Stimulated activated effector memory CD8-positive, alpha-beta T cell treated with anti-CD3 and anti-CD28 coated beads, Interleukin-12 subunit alpha, Interleukin-12 subunit beta, amount 100 ng/mL, for 72 hours (primary cell): ENCODE measurements at places on chromosomes 5 and 9.
A peak's percentile ranks its signal among the peaks of the same experiment; 100 is the strongest.

GRCh38 chr5:33494466-33494865 lies 53.7 kb downstream of the TARS1 start:
- DNase-seq = no peak

- no peak for DNase-seq
These were observed 183.9 kb downstream of the C9orf50 start for GRCh38 chr9:129436751-129437625.

DNA sequence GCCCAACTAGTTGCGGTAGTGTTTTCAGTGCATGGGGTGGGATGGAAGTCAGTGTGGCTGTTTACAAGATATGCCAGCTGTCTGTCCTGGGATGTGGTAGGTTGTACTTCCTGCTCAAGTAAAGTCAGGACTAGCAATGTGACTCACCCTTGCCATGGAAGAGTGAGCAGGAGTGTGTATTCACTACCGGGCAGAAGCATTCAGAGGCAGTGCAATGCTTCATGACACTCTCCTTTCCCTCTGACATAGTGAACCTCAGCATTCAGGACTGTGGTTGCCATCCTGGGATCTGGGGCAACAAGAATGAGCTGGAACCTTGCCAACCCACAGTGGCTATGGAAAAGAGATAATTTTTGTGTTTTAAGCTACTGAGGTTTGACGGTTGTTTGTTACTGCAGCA lies 68.9 kb downstream of the BOD1 start:
- no peak for DNase-seq

- DNase-seq = no peak
These were observed 1236.0 kb downstream of the MAT2B start for GRCh38 chr5:164741376-164741775.

DNA sequence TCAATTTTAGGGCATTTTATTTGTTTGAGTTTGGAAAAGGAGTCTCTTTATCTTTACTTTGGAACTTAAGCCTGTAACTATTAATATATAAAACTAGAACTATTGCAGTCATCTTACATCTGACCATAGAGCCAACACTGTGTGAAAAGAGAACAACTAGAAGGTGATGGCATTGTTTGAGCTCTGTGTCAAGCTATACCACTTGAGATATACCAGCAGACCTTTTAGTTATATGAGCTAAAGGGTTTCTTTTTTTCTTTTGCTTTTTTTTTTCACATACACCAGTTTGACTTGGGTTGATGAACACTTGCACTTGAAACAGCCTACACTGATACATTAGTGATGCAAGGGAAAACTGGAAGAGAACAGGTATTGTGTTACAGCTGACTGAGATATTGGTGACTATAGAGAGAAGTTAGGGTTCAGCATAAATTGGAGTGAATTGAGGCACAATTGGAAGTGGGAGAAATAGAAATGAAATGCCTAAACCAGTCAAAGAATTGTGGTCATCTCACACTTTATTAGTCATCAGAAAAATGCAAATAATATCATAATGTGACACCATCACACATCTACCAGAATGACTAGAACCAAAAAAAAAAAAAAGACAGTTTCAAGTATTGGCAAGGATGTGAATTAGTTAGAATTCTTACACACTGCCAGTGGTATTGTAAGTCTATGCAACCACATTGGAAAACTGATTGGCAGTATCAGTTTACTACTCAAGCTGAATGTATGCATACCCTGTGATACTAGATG lies 60.9 kb downstream of the ADRB2 start:
- peak; percentile 28 for DNase-seq

DNA sequence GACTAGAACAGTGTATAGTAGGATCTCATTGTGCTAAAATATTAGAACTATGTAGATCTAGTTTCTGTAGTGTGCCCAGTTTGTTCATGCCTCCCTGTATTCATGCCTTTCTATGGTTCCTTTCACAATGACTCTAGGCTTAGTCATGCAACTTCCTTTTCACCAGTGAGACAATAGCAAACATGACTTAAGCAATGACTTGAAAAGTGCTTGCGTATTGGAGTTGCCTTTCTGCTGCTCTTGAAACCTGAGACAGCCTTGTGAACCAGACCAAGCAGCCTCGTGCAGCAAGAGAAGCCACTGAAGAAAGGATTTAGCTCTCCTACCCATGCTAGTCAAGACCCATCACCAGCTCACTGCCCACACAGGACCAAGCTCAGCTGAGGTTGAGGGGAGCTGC lies 294.5 kb upstream of the TAS2R1 start:
- DNase-seq = no peak

DNA sequence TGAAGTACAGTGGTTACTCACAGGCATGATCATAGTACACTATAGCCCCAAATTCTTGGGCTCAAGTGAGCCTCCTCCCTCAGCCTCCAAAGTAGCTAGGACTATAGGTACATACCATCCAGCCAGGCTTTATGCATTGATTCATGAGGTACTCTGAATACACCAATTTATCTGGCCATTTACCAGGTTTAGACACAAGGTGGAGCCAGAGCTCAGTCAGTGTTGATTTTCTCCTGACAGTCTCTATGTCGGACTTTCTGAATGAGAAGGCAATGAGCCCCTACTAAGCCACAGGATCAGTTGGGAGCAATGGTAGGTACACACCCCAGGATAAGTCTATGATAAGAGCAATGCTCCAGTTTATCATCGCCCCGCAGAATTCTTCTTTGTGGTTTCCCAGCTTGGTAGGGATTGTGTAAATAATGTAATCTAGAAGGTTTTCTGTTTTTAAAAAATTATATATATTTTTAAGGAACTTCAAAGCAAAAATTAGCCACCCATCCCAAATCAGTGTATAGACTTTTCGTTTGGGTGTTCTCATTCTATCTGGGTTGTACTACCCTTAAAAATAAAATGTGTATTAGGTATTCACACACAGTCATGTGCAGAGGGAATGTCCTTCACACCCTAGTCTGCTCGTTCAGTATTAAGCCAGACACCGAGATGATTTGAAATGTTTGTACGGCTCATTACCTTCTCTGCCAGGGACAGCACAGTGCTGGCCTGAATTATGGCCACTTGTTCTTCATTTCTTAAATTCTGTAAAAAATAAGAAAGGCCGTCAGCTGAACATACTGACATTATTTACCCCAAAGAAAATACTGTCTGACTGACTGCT lies 118.4 kb upstream of the DPYSL3 start:
- peak; percentile 80 for DNase-seq

GRCh38 chr5:14512574-14512973 lies 69.0 kb upstream of the OTULINL start:
- DNase-seq = no peak

DNA sequence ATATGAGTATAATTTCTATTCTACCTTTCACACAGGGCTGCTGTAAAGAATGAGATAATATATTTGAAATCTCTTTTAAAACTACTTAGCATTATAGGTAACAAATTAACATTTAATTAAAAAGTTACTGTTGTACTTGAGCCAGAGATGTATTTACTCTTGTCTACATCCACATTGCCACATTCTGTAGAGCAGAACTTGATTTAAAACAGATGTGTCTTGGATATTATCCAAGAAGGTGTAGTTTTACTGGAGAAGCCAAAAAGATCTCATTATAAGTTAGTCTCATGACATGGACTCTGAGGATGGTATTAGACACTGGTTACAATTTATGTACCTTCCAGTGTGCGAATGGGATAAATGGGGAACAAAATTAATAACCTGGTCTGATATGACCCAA lies 293.1 kb upstream of the CCNH start:
- DNase-seq = no peak

DNA sequence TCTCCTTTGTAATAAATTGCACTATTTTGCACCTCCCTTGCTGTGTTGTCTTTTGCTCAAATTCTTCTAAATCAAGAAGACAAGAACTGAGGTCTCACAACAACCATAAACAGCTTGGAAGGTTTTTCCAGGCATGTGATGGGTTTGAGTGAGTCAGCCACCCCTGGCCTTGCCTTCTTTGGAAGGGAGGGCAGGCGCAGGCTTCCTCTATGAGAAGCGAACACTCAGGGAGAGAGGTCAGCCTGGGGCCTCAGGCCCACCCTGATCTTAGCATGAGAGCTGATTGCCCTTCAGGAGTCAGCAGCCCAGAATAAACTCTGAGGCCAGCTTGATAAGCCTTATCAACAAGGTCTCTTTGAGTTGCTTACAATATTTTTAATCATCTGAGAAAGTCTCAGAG lies 31.6 kb downstream of the S1PR3 start:
- DNase-seq = no peak

DNA sequence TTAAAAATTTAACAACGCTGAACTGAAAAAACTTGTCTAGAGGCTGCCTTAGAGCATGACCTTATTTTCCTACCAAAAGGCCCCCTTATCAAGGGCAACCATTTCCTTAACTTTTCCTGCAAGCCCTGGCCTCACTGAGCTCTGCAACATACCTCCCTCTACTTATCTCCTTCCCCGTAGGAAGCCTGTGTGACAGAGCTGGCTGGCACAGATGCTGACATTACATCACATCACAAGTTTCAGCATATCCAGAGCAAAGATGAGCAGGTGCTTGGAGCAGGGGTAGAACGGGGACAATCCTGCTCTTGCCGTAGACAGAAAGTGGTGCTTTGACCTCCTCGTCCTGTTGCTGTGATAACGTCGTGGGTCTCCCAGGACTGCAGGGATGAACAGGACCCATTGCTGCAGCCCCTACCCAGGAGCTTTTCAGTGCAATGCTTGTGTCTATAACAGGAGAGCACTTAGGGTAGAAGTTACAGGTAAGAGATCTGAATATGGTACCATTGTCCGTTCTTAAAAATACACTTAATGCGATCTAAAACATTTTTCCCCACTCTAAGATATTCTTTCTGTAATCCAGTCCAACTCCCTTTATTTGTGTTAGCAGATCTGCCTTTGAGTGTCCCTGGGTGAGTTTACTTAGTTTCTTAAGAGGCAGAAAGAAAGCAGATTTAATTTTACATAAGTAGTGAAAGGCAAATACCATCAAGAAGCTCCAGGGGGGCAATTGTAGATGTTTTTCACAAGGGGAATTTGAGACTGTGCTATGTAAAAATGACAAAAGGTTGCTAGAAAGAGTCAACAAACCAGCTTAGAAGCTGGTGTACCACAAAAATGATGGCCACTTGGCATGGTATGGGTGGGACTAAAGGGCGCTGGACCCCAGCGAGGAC lies 101.9 kb upstream of the EFNA5 start:
- no peak for DNase-seq

GRCh38 chr5:34715711-34716110 lies 59.6 kb downstream of the RAI14 start:
- no peak for DNase-seq

DNA sequence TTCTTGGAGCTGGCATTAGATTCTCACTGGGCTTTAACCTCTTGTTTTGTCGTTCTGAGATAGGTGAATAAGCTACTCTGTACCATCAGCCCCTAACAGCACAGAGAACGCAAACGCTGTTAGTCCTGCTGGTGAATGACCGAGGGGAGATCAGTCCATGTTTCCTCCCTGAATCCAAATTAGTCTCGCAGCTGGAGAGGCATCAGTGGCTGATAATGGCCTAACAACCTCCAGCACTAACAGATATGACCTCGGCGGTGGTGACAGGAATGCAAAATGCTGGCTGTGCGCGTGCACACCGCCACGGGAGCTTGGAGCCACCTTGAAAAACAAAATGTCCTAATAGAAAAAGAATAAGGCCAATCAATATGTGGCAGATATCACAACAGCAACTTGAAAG lies 77.6 kb upstream of the IRX1 start:
- DNase-seq = no peak
